ENCODE measurements at places on chromosomes 16 and 17. TPM values are rescaled to one million over a fixed set of nuclear protein-coding genes. Genes with fewer than 3 reads are reported as not detected.

DNA sequence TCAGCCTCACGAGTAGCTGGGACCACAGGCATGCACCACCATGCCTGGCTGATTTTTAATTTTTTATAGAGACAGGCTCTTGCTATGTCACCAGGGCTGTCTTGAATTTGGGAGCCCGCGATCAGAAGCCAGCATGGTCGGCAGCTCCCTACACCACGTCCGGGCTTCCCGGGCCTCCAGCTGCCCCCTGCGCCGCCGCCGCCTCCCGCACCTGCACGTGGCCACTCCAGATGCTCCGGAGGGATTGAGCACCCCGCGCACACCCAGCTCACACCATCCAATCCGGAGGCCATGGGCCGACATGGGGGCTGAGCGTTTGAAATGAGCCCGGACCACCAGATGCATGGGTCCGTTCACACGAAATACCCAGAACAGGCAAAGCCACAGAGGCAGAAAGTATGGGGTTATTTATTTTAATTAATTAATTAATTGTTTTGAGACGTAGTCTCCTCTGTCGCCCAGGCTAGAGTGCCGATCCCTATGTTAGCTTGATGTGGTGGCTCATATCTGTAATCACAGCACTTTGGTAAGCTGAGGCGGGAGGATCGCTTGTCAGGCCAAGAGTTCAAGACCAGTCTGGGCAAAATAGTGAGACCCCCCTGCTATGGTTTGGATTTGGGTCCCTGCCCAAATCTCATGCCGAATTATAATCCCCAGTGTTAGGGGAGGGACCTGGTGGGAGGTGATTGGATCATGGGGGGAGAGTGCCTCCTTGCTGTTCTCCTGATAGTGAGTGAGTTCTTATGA, 17.1 kb upstream of the PDXDC1 start:
- DNase-seq, result no peak

GRCh38 chr17:59899099-59899498, 6.2 kb downstream of the RPS6KB1 start:
- no peak for DNase-seq

DNA sequence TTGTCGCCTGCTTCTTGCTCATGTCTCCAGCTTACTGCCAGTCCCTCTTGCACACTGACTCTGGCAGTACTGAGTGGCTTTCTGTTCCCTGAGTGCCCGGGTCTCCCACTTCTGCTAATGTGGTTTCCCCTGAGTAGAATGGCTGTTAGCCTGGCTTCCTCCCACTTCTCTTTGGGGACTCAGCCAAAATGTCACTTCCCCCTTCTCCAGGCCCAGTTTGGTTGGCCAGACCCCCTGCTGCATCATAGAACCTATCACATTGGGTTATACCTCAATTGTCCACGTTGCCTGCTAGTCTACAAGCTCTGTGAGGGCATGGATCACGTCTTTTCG, 304.4 kb downstream of the HS3ST3B1 start:
- peak; percentile 69 for DNase-seq

GRCh38 chr16:89320782-89321501, 103.4 kb downstream of the ZNF778 start:
- peak; percentile 42 for DNase-seq

DNA sequence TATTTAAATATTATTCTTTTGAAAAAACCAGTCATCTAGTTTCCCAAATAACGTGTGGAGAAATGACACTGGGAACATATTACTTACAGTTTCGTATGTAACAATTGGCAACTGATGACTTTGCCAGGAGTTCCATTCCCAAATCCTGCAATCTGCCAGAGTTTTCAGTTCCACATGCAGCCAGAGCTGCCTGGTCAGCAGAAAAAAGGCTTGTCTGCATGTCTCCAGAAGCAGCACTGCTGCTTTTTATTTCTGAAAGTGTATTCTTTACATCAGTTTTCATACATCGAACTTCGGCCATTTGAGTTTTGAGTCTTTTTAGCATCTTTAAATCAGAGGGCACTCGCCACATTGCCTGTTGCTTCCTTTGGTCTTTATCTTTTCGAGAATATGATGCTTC, 78.4 kb downstream of the TRIM37 start:
- DNase-seq, result peak; percentile 77

DNA sequence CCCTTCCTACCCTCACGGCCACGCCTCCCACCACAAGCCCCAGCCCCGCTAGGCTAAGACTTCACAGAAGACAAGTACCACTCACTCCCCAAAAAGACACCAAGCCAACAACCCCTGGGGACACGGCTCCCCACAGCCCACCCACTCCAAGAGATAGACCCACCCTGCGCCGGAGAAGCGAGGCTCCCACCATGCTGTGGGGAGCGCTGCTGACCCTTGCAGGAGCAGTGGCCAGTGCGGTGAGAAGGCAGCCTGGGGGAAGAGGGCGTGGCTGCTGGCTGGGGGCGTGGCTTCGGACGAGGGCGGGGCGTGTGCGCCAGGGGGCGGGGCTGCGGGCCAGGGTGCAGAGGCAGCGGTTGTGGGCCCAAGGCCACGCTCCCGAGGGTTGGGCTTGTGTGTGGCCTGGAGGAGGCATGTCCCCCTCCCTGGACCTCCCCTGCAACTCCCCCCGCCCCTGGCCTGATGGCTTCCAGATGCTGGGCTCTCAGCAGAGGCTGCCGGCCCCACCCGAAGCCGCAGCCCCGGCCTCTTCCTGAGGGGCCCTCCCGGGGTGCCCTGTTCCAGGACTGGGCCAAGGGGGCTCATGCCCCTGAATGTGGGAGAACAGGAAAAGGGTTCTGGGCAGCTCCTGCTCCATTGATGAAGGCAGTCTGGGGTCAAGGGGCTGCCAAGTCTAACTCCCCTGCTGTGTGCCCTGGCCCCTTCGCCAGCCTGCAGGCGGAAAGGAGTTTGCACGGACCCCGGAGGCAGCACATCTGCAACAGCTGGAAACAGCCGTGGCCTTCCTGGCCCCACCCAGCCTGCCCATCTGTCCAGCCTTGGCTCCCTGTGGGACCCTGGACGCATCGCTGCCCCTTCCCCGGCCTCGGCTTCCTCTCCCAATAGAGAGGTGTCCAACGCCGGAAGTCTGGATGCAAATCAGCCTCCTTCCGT, 9.1 kb downstream of the TFAP4 start:
- DNase-seq, result peak; percentile 98

GRCh38 chr17:31740611-31741082, 118.4 kb downstream of the COPRS start:
- peak; percentile 76 for DNase-seq

DNA sequence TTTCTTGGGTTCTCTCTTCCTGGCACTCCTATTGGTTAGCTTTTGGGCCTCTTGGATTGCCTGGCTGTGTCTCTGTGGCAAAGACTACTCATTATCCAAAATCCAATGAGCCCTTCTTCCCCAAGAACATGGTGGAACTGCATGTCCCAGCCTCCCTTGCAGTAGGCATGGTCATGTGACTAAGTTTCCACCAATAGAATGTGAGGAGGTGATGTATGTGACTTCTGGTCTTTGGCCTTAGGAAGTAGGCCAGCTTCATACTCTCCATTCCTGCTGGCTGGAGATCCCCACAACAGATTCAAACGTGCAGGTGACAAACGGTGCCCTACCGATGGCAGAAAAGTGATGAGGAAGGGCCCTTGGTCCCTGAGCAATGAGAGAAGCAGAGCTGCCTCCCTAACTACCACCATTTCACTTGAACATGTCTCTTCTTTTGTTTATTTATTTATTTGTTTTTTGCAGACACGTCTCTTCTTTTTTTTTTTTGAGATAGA, 17.3 kb upstream of the SPN start:
- no peak for DNase-seq

DNA sequence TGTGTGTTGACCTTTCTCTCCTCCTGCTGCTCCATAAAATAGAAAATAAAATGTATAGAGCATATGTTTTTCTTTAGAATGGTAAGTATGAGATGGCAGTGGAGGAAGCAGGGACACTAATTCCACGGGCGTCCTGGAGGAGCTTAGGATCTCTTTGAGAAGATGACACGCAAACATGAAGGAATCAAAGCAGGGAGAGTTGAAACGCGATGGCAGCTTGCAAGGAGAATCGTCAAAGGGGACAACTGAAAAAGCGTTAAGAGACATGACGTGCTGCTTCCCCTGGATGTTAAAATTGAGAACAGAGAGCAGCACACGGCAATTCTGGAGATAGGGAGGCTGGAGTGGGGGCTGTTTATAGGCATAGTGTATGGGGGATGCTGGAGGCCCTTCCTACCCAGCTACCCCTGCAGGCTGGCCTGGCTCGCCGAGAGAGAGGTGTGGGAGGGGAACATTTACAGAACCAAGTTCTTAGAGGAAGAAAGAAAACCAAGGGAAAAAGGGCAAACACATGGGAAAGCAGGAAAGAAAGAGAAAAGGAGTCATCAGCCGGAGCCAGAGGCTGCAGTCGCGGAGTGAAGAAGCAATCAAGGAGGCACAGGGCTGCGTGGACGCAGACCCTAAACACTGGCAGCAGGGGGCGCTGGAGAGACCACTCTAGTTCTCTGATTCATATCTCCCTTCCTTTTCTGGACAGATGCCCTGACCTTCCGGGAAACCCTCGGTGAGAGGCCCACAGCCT, 55.8 kb downstream of the MYH13 start:
- DNase-seq, result peak; percentile 77

DNA sequence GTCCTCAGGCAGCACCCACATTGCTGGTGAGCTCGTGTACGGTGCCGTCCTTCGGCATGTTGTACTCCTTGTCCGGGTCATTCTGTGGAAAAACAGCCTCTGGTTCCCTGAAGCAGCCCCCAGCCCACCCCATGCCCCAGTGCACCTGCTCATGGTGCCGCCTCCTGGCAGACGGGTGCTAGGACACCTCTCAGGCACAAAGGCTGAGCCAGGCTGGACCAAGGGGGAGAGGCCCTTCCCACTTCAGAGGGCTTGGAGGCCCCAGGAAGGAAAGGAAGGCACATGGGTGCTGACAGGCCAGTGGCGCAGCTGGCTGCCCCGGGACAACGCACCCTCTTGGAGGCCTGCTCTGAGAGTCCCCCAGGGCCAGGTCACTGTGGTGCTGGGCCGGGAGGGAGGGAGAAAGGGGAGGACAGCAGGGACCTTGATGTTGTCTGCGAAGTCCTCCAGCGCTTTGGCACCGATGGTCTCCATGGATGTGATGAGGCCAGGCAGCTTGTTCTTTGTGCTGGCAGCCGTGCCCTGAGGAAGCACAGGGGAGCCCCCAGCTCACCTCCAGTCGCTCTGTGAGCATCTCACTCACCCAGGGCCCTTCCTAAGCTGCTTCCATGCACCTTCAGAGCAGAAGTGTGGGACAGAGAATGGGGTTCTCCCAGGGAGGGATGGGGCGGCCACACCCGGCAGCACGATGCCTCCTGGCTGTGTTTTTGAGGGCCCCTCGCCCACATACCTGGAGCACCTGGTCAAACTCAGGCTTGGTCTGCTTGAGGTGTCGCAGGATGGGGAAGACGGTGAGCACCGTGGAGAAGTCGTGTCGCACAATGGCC, 9.3 kb downstream of the ZACN start:
- no peak for DNase-seq

- peak; percentile 97 for DNase-seq
These were observed 51.7 kb upstream of the MTSS2 start for GRCh38 chr16:70737377-70738082.

- DNase-seq, result no peak
These were observed 209.4 kb downstream of the KATNIP start for GRCh38 chr16:27759301-27759871.

- DNase-seq, result no peak
These were observed 46.3 kb downstream of the PEMT start for GRCh38 chr17:17545031-17545820.

DNA sequence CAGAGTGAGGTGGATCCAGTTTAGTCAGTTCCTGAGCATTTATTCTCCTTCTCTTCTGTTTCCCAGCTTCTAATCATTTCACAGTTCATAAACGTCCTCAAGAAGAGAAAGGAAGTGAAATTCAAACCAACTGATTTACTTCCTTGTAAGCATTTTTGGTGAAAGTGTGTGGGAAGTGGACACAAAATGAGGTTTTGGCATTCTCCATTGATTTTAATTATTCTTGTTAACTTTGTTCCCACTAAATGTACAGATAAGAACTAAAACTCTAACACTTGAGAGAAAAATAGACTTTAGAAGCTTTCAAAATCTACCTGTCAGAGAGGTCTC, 42.7 kb upstream of the CORO6 start:
- DNase-seq, result peak; percentile 41

GRCh38 chr17:56819431-56820145, 14.1 kb downstream of the C17orf67 start:
- peak; percentile 66 for DNase-seq

GRCh38 chr16:78754713-78755112, 655.3 kb downstream of the WWOX start:
- DNase-seq, result no peak

DNA sequence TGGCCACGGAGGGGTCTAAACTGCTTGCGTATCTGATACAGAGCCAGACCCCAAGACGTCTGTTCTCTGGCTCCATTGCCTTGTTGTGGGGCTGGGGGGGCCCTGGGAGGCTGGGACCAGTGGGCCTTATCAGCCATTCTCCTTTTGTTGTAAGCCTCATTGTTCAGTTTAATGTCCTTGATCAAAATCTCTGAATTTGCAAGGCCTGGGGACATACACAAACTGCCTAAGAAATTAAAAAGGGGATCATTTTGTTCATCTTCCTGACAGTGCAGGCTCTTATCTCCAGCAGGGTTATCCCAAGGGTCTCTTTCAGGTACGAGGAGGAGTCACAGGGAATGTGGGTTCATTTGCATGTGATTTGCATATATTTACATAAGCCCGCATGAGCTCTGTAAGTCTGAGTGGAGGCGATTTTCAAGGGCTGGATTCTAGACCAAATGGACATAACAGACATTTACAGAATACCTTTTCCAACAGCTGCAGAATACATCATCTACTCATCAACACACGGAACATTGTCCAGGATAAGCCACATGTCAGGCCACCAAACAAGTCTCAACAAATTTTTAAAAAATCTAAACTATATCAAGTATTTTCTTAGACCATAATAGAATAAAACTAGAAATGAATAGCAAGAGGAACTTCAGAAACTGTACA, 269.8 kb downstream of the RBFOX1 start:
- DNase-seq, result peak; percentile 66

DNA sequence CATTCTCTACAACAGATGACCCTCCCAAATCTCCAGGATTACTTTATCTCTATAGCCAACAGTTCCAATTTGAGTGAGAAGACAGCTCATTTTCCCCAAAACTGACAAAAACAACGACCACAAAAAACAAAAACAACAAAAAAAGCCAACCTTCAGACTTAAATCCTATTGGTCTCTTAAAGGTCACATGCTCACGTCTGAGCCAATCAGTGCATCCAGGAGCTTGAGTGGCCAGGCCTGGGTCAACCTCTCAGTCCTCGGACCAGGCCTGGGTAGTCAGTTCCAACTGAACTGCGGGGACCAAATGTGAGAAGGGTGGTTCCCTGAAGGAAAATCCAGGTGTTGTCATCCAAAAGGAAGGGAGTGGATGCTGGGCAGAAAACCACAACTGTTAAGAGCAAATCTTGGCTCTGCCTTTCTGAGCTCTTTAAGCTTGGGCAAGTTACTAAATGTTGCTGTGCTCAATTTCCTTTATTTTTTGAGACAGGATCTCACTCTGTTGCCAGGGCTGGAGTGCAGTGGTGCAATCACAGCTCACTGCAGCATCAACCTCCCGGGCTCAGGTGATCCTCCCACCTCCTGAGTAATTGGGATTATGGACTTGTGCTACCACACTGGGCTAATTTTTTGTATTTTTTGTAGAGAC, 43.0 kb upstream of the MSI2 start:
- DNase-seq, result no peak

- no peak for DNase-seq
These were observed 14.3 kb downstream of the TMEM100 start for GRCh38 chr17:55708175-55708974.

- DNase-seq, result no peak
These were observed 841 bp upstream of the RAB5C start for GRCh38 chr17:42155614-42156045.

CYGB gene
- 21.4 TPM for polyA plus RNA-seq

SLX1B gene
- 0.21 TPM for polyA plus RNA-seq

CUEDC1 gene
- 47.2 TPM for polyA plus RNA-seq

ADCY9 gene
- polyA plus RNA-seq, result 16.2 TPM

XYLT1 gene
- 5.3 TPM for polyA plus RNA-seq

UMOD gene
- polyA plus RNA-seq, result not detected

NEUROD2 gene
- polyA plus RNA-seq, result 0.08 TPM

All from muscle of leg (tissue), 16 donors.